ENCODE measurements at places on chromosomes 1 and 21.

DNA sequence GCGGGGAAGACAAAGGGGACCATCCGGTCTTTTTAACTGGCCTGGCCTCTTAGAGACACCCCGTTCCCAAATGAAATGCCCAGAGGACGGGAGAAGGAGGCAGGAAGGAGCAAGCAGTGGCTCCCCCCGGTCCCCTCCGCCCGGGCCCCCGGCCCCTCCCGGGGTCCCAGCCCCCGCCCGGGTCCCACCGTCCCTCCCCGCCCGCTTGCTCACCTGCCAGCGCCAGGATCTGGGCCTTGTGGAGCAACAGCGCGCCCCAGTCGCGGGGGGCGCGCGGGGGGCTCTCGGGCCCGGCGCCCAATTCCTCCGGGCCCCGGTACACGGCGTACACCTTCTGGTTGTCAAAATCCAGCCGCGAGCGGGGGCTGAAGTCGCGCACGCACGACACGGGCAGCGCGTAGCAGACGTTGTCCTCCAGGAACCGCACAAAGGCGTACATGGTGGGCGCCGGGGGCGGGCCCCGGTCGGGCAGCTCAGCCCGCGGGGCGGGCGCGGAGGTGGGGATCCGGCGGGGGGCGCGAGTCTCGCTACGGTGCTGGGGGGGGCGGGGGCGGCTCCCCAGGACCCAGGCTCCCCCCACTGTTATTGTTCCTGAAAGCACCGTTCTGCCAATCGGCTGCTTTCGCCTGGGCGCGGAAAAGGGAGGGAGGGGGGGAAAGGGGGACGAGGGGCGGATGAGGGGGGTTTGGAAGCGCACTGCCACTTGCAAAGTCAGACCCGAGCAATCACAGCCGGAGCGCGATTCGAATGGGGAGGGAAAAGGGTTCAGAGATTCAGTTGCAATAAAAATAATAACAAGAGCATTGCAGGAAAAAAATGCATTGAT, at the start of gene BEND5:
Gene BEND5, minus strand, starts transcription at position 499 of the 826 bp plus-strand sequence. Its CDS starts 60 bp downstream, at position 439.
- peak; percentile 34 for DNase-seq

GRCh38 chr1:18569811-18570545, 60.7 kb upstream of the PAX7 start:
- DNase-seq = no peak

DNA sequence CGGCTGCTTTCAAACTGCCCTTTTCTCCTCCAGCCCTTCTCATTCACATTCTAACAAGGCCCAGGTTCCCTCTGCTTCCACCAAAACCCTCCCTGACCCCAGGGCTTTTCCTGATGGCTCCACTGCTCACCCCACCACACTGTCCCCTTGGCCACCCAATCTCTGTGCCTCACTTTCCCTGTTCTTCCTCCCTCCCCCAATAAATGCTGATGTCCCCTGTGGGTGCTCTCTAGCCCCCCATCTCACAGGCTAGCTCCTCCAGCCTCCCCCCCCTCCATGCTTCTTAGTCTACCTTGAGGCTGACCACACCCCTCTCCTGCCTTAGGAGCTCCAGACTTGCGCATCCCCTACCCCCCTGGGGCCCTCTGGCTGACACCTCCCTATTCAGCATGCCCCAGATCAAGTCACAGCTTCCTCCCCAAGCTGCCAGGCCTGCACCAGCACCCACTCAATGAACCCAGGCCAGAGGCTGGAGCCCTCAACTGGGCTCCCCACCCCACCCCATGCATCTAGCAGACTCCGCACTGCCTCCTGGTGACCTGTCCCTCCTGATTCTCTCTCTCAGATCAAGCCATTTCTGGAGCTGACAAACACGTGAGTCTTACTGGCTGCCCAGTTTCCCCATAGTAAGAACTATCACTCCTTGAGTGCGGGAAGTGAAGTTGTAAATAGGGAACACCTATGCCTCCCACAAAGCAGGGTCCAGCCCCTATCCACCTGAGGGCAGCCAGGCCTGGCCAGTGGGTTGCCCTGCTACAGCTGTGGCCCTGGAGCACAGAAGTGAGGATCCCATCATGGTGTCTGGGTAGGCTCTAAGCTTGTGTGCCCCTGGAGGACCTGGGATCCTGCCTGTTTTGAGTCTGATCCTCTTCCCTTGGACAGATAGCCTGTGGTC, 117.9 kb downstream of the DMRTB1 start:
- DNase-seq = no peak

DNA sequence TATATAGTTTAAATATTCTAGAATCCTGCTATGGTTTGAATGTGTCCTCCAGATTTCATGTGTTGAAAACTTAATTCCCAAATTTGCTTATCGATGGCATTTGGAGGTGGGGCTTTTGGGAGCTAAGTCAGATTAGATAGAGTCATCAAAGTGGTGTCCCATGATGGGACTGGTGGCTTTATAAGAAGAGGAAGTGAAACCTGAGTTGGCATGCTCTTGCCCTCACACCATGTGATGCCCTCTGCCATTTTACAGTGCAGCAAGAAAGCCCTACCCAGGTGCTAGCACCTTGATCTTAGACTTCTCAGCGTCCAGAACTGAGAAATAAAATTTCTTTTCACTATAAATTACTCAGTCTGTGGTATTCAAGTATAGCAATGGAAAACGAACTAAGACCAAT, 111.3 kb downstream of the TGFB2 start:
- DNase-seq = no peak

DNA sequence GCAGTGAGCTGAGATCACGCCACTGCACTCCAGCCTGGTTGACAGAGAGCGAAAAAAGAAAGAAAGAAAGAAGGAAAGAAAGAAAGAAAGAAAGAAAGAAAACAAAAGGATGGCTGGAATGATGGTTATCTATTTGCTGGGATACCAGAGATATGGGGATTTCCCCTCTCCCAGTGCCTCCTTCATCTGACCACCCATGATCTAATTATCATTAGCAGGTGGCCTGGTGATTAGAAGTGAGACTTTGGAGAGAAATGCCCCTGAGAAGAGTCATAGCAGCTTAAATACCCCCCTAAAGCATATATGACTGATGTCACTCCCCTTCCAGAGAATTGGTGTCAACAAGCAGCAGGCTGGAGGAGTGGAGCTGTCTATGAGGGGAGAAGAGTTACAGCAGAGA, 1.3 kb upstream of the NPPB start:
- no peak for DNase-seq

- DNase-seq = no peak
These were observed 47.0 kb upstream of the RBM15 start for GRCh38 chr1:110292031-110292741.

- no peak for DNase-seq
These were observed 808 bp downstream of the C1orf116 start for GRCh38 chr1:207031632-207032264.

- peak; percentile 16 for DNase-seq
These were observed at the start of gene NCMAP for GRCh38 chr1:24555591-24556413. Gene NCMAP (plus strand): TSS chr1:24556087. CDS start chr1:24595431, 39,344 bp downstream.

DNA sequence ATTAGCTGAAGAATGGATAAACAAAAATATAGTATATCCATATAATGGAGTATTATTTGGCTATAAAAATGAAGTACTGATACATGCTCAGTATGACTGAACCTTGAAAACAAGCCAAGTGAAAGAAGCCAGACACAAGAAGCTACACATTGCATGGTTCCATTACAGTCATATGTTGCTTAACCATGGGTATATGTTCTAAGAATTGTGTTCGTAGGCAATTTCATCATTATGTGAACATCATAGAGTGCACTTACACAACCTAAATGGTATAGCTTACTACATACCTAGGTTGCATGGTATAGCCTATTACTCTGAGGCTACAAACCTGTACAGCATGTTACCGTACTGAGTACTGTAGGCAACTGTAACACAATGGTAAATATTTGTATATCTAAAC, 28.6 kb upstream of the FCAMR start:
- DNase-seq = no peak

- DNase-seq = no peak
These were observed 58.3 kb downstream of the RGS2 start for GRCh38 chr1:192867180-192867579.

- DNase-seq = no peak
These were observed 304.9 kb upstream of the DUSP10 start for GRCh38 chr1:222046684-222047263.

GRCh38 chr1:27873671-27874384, 1.5 kb downstream of the THEMIS2 start:
- no peak for DNase-seq

DNA sequence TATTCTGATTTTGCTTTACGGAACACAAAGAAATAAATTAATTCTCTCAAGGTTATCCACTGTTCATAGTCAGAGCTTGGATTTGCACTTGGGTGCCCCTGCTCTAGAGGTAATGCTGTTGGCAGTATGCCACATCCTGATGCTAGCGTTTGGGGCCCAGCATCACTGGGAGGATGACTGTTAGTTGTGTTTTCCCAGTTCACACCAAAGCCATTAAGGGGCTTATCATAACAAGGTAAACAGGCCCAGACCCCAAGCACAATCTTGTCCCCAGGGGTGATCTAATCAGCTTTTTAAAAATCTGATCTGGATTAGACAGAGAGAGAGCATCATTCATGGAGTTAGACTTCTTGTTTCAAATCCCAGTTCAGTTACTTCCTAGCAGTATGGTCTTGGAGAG, 60.2 kb upstream of the PBX1 start:
- no peak for DNase-seq

DNA sequence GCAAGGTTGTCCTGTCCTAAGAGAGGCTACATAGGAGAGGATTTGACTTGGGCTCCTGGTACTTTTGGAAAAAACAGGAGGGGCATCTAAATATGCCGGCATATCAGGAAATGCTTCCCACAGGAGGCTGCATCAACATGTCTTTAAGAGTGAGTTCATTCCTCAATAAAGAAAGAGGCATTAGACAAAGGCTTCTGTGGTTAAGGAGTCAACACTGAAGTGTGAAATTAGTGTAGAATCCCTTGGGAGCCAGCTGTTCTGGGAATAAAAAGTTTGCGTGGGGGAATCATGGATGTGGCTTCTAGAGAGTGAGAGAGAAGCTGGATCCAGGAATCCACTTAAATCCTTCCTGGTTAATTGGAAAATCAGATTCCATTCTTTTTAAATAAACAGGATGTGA, 69.5 kb downstream of the DNM3 start:
- no peak for DNase-seq

DNA sequence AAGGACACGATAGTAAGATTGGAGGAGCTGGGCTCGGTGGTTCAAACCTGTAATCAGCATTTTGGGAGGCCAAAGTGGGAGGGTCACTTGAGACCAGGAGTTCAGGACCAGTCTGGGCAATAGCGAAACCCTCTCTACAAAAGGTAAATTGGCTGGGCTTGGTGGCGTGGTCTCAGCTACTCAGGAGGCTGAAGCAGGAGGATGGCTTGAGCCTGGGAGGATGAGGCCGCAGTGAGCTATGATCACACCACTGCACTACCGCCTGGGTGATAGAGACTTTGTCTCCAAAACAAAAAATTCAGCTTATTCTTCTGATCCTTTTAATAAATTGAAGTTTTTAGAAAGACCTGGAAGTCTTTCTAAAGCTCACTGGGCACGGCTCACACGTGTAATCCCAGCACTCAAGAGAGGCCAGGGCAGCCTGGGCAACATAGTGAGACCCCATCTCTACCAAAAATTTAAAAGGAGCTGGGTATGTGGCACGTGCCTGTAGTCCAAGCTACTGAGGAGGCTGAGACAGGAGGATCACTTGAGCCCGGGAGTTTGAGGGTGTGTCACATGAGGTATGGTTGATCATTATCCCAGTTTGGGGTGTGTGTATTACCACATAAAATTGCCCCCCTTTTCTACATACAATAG, 15.3 kb downstream of the MASP2 start:
- no peak for DNase-seq

GRCh38 chr1:244197851-244198375, 146.8 kb downstream of the ZBTB18 start:
- DNase-seq = no peak
